Natural killer cell (primary cell): ENCODE measurements at places on chromosomes 6 and 20.

GRCh38 chr6:147126618-147127022 lies 77.6 kb upstream of the STXBP5 start:
- no peaks in the 10 kb centered on the region for H3K4me1 ChIP-seq
- no peaks in the 10 kb centered on the region for H3K36me3 ChIP-seq
- H3K27ac ChIP-seq = no peak overlapping the region
- DNase-seq = no peak

- H3K4me1 ChIP-seq = peaks cover 45% of the 10 kb centered on the region
- no peaks in the 10 kb centered on the region for H3K27me3 ChIP-seq
- no peaks in the 10 kb centered on the region for H3K36me3 ChIP-seq
- H3K4me3 ChIP-seq = no peak overlapping the region
- peak overlapping the region; percentile 52 for H3K27ac ChIP-seq
Measured at GRCh38 chr20:25310921-25311728, 63.2 kb downstream of the PYGB start.

GRCh38 chr6:102907181-102907580 lies 1513.7 kb downstream of the GRIK2 start:
- H3K27ac ChIP-seq = no peak overlapping the region
- H3K4me1 ChIP-seq = no peaks in the 10 kb centered on the region
- H3K36me3 ChIP-seq = no peaks in the 10 kb centered on the region
- no peaks in the 10 kb centered on the region for H3K27me3 ChIP-seq
- H3K4me3 ChIP-seq = no peak overlapping the region

DNA sequence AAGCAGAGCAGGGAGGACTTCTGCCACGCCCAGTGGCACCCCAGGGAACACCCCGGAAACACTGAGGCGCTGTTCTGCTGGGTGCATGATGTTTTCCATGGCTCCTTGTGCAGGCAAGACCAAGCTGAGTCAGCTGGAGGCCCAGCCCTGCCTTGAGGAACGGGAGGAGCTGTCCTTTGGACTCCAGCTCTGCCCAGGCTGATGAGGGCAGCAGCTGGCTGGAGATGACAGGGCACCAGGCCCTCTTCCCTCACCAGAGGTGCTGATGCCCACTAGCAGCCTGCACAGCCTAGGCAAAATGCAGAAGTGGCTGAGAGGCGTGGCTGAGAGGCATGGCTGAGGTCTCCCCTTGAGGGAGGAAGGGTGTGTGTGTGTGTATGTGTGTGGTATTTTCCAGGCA lies 2.4 kb downstream of the C6orf132 start:
- H3K4me3 ChIP-seq = no peak overlapping the region
- H3K4me1 ChIP-seq = peaks cover 16% of the 10 kb centered on the region
- H3K36me3 ChIP-seq = no peaks in the 10 kb centered on the region
- H3K27me3 ChIP-seq = peaks cover 19% of the 10 kb centered on the region
- no peak overlapping the region for H3K27ac ChIP-seq

GRCh38 chr6:108295676-108296075 lies 822 bp downstream of the AFG1L start:
- peak overlapping the region; percentile 92 for H3K27ac ChIP-seq
- H3K4me1 ChIP-seq = peaks cover 13% of the 10 kb centered on the region
- no peak for DNase-seq

DNA sequence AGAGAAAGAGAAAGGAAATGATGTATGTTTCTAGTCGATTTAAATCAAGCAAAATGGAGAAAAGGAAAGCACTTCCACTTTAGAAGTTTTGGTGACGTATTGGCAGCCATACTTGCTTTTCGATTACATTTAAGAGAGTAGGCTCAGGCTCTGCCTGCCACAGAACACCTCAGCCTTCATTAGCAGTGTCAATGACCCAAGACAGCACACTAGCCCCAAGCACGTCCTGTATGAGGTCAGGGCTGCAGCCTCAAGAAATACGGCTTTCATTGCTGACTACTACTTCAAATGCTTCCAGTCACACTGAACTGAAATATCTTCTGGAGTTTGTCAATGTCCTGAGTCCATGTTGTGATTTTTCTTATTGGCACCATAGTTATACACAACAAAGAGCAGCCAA lies 285.3 kb downstream of the EYA4 start:
- H3K27me3 ChIP-seq = no peaks in the 10 kb centered on the region
- no peaks in the 10 kb centered on the region for H3K36me3 ChIP-seq
- DNase-seq = no peak
- no peaks in the 10 kb centered on the region for H3K4me1 ChIP-seq

- H3K4me1 ChIP-seq = peaks cover 4% of the 10 kb centered on the region
- H3K4me3 ChIP-seq = no peak overlapping the region
- no peak for DNase-seq
- H3K27ac ChIP-seq = no peak overlapping the region
- no peaks in the 10 kb centered on the region for H3K27me3 ChIP-seq
- peaks cover 8% of the 10 kb centered on the region for H3K36me3 ChIP-seq
Measured at GRCh38 chr6:24985323-24985722, 49.6 kb upstream of the RIPOR2 start.

GRCh38 chr6:115838763-115839401 lies 221.8 kb downstream of the FRK start:
- no peak overlapping the region for H3K27ac ChIP-seq
- no peaks in the 10 kb centered on the region for H3K27me3 ChIP-seq
- H3K4me1 ChIP-seq = no peaks in the 10 kb centered on the region
- no peak for DNase-seq

DNA sequence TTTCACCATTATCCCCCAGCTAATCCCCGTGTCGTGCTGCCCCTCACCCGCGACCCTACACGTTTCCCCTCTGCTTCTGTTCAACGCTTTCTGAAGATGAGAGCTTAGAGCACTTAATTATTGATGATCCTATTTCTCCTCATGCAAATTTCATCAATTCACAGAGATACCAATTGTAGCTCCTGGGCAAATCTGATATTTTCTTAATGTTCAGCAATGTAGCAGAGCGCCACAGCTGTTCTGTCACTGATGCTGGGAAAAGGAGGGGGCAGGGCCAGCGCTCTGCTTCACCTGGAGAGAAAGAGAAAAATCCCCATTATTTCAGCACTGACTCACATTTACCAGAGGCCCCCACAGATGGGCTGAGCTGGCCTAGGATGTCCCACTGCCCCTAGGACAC lies 121.2 kb downstream of the TTLL2 start:
- H3K4me1 ChIP-seq = no peaks in the 10 kb centered on the region
- H3K4me3 ChIP-seq = no peak overlapping the region
- no peaks in the 10 kb centered on the region for H3K36me3 ChIP-seq
- H3K27me3 ChIP-seq = no peaks in the 10 kb centered on the region
- no peak for DNase-seq

DNA sequence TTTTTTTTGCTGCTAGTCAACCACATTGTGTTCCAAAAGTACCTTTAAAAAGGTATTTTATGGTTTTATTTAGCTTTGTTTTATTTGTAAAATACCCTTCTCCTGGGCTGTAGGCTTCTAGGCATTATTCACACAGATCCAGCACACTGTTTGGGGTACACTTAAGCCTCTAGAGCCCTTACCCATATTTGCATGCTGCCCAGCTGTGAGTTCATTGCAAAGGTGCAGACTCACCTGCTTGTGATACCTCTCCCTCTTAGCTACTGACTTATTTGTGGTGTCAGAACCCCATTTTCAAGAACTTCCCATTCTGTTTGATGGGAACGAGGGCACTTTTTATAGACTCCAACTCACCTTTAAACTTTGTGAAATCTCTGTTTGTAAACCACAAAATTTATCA lies 69.8 kb downstream of the RIN2 start:
- H3K4me1 ChIP-seq = peaks cover 19% of the 10 kb centered on the region
- H3K36me3 ChIP-seq = no peaks in the 10 kb centered on the region
- DNase-seq = no peak
- no peak overlapping the region for H3K4me3 ChIP-seq

GRCh38 chr6:85431271-85431670 lies 18.6 kb upstream of the NT5E start:
- H3K27ac ChIP-seq = no peak overlapping the region
- no peaks in the 10 kb centered on the region for H3K36me3 ChIP-seq
- DNase-seq = no peak
- H3K4me1 ChIP-seq = no peaks in the 10 kb centered on the region

DNA sequence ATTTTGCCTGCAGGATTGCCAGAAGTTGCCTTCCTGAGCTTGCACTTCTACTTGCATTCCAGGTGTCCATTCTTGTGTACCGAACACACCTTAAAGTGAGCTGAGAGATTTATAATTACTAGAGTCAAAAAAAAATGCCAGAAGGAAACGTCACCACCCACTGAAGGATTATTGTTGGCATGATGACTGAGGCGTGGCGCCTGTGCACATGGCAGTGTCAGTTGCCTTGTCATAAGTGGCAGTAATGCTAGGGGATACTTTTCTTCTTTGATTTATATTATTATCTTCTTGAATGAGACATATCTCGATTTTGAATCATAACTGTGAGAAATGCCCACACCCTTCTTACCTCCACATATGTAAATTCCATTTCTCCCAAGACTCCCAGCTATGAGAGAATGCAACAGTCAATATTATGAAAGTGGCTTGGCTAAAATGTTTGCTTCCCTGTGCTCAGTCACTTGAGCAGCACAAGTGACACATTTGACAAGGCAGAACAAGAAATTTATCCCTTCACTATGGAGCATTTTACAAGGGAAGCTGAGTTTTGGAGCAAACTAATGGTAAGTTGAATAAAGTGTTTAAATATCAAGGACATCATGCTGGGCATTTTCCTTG lies 149.5 kb upstream of the SASH1 start:
- H3K27ac ChIP-seq = no peak overlapping the region
- H3K4me1 ChIP-seq = no peaks in the 10 kb centered on the region
- no peaks in the 10 kb centered on the region for H3K27me3 ChIP-seq
- DNase-seq = no peak
- no peak overlapping the region for H3K4me3 ChIP-seq

DNA sequence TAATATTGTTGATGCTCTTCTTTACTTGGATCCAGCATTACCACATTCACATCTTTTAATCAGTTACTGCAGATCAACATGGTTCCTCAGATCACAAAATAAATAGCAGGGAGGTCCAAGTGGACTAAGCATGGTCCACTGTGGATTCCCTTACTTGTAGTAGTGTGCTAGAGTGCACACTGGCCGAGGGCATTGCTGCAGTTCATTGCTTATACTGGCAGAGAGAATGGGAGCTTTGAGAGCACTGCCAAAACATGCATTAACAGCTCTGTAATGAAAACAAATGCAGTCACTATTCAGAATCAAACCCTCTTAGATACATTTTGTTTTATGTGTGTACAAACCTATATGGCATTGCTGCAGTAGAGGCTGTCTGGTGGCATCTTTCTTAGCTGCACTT lies 471.5 kb downstream of the CD109 start:
- H3K27me3 ChIP-seq = no peaks in the 10 kb centered on the region
- DNase-seq = no peak
- H3K4me3 ChIP-seq = no peak overlapping the region

DNA sequence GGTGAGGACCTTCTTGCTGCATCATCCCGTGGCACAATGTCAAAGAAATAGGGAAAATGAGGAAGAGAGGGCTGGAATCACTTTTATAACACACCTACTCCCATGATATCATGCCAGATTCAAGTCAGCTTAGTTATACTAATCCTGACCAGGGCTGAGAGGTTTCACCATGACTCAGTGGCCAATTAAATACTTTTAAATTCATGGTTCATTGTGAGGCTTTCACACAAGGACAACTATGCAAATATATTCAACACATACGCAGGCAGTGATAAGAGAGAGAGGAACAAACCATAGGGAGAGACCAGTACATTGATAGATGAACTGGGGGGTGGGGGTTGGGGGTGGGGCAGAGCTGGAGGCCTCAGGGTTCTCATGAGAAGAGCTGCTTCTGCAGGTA lies 313.1 kb downstream of the LRFN2 start:
- no peaks in the 10 kb centered on the region for H3K4me1 ChIP-seq
- no peak for DNase-seq
- no peak overlapping the region for H3K4me3 ChIP-seq

DNA sequence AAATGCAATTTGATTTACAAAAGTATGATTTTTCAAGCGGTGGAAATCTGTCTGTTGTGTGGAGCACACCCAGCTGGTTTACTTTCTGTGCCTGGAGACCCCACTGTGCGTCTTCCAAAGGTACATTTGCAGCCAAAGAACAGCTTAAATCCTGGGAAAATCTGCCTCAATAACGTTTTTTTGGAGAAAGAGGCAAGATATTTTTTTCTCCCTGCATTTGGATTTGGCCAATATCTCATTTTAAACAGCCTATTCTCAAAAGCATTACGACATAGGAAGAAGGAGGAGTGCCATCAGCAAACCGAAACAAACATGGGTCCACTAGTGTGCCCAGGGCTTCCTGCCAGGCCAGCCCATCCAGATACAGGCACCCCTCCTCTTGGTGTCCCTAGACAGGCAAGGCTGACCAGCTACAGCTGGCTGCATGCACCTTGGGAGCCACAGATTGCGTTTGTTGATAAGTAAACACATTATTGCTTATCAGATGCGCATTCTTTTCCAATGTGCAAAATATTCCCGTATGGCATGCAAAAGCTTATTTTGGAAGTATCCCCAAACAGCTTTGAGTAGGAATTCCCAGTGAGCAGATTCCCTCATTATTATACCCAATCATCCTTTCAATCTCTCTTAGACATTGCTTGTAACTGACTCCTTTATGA lies 184.5 kb upstream of the MARCKS start:
- DNase-seq = no peak
- no peak overlapping the region for H3K27ac ChIP-seq

DNA sequence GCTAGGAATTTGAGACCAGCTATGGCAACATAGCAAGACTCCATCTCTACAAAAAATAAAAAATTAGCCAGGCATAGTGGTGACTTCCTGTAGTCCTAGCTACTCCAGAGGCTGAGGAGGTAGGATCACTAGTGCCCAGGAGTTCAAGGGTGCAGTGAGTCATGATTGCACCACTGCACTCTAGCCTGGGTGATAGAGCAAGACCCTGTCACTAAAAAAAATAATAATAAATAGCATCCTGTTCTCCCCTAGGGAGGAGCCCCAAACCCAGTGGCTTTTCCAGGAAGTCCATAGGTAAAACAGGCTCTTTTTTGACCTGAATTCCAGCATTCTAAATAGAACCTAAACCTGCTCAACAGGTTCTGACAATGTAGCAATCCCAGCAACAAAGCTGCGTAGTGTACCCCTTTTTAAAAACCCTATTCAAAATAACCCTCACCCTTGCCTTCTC lies 192.0 kb downstream of the ALDH8A1 start:
- no peak for DNase-seq
- H3K27me3 ChIP-seq = no peaks in the 10 kb centered on the region
- H3K4me3 ChIP-seq = no peak overlapping the region
- H3K27ac ChIP-seq = no peak overlapping the region
- H3K36me3 ChIP-seq = no peaks in the 10 kb centered on the region

DNA sequence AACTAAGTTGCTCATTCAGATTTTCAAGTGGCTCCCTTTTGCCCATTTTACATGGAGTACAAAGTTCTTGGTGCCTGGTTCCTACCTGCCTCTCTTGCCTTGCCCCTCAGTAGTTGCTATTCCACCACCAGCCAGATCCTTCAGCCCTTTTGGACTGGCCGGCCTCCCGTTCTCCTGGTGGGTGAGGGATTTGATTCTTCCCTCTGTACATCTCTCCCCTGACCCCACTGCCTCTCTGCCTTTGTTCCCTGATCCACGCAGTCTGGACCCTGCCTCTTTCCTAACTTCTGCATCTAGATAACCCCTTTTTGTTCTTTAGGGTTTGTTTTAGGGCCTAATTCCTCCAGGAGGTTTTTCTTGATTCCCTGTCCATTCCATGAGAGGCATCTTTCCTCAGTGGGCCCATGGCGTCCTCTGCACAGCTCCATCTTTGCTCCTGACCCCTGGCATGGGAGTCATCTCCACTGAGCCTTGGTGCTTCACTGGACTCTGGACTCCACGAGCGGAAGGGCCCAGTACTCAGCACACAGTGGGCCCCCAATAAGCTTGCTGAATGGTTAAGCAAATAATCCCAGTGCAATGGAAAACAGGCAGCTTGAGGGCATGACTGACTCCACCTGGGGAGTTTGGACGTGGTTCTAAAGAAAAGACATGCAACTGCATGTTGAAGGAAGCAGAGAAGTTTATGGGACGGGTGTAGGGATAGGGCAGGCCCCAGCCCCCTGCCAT lies 309.3 kb upstream of the SUPT3H start:
- no peaks in the 10 kb centered on the region for H3K4me1 ChIP-seq
- no peaks in the 10 kb centered on the region for H3K27me3 ChIP-seq
- no peak overlapping the region for H3K27ac ChIP-seq
- no peak for DNase-seq
- H3K36me3 ChIP-seq = no peaks in the 10 kb centered on the region
